CD14-positive monocyte (primary cell): ENCODE measurements at places on chromosomes 5 and 9.

GRCh38 chr9:4309806-4310205, 9.9 kb upstream of the GLIS3 start:
- no peak for DNase-seq

DNA sequence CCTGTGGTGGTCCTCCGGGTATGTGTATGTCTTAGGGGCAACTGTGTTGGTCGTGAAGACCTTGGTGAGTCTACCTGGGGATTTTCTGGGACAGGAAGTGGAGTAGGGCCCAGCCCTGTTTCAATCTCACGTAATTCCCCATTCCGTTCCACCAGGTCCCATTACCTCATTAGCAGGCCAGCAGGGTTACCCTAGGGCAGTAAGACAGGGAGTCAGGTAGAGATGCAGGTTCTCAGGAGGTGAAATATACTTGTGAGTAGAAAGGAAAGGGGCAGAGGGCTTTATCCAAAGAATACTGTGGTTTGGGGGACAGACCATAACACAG, 56.5 kb downstream of the MACROH2A1 start:
- no peak for DNase-seq

DNA sequence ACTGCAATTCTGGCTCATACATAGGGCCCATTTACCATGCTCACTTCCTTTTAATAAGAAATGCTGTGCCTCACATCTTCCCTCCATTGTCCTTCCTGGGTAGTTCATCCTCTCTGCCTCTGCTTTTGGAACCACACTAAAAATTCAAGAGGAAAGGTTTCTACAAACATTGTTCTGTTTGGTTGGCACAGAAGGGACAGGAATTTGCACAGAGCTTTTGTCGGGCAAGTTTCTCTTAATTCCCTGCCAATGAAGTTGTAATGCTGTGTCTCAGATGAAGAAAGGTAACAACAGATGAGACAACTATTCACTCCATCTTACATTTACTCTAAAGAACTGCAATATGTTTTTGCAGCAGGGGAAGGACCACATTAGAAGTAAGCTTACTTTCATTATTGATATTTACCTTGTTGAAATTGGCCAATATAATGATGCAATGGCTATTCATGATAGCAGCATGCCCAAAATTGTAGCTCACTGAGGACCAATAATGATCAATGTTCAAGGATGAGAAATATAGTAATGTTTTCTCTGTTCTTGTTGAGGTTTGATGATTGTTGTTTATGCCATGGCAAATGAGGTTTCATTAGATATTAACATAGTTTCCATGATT, 82.5 kb upstream of the HMHB1 start:
- no peak for DNase-seq

- DNase-seq: no peak
Observed at GRCh38 chr9:132842124-132843044, 35.7 kb downstream of the AK8 start.

GRCh38 chr9:83406921-83407320, 131.3 kb downstream of the FRMD3 start:
- DNase-seq: peak; percentile 71
